Stomach (tissue), 19 donors: ENCODE measurements at places on chromosomes 1 and 21. TPM values are rescaled to one million over a fixed set of nuclear protein-coding genes. Genes with fewer than 3 reads are reported as not detected.

SLC5A3 gene
- total RNA-seq = 13.0 TPM

LCE1E gene
- total RNA-seq = not detected

IGSF21 gene
- 2.0 TPM for total RNA-seq

LIPI gene
- not detected for total RNA-seq

PLA2G2C gene
- total RNA-seq = 0.73 TPM

TSSK3 gene
- 0.92 TPM for total RNA-seq

CLSTN1 gene
- total RNA-seq = 156 TPM

FAM3B gene
- total RNA-seq = 89.0 TPM

NR0B2 gene
- total RNA-seq = 31.2 TPM

DPH5 gene
- total RNA-seq = 10.5 TPM

PKP1 gene
- total RNA-seq = not detected

PTGS2 gene
- total RNA-seq = 46.9 TPM

CDCA8 gene
- total RNA-seq = not detected

SPATA1 gene
- total RNA-seq = not detected

DIPK1A gene
- 15.5 TPM for total RNA-seq

TTLL10 gene
- not detected for total RNA-seq

OR10Z1 gene
- total RNA-seq = not detected

CLCA1 gene
- total RNA-seq = not detected

UBE2U gene
- total RNA-seq = not detected

TGFB2 gene
- 13.6 TPM for total RNA-seq

AADACL3 gene
- total RNA-seq = not detected

CADM3 gene
- total RNA-seq = 8.2 TPM

ARTN gene
- 4.0 TPM for total RNA-seq

ENAH gene
- 186 TPM for total RNA-seq
